ENCODE measurements at places on chromosomes 5 and 9.

GRCh38 chr9:116543731-116544400, 143.2 kb upstream of the TRIM32 start:
- DNase-seq = no peak

- no peak for DNase-seq
These were observed 174.6 kb upstream of the IL12B start for GRCh38 chr5:159504857-159505304.

DNA sequence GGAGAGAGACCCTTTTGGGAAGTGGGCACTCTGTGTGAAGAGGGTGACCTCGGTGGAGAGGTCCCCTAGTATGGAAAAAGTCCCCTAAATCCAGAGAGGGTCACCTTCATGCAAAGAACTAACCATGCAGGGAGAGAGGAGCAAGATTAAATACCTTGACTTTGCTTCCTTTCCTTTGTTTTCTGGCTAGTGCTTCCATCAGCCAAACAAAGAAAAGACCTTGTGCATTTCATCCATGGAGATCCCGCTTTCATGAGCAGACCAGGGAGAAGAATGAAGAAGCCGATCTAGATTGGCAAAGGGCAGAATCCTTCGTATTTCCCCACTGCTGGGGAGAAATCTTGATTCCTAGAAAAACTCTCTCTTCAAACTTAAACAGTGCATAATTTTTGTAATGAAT, 813.3 kb upstream of the CDH6 start:
- no peak for DNase-seq

DNA sequence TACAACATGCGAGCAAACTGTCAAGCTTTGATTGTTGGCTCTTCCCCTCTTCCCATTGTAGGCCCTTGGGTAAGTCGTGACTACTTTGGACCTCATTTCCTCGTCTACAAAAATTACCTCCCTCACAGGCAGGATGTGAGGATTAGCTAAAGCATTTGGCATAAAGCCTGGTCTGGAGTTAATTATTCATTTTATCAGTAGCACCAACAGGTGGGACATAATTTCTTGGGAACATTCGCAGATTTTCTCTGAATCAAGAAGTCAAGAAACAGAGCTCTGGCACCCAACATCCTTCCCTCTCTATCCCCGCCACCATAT, 39.9 kb upstream of the SEMA6A start:
- DNase-seq = no peak

DNA sequence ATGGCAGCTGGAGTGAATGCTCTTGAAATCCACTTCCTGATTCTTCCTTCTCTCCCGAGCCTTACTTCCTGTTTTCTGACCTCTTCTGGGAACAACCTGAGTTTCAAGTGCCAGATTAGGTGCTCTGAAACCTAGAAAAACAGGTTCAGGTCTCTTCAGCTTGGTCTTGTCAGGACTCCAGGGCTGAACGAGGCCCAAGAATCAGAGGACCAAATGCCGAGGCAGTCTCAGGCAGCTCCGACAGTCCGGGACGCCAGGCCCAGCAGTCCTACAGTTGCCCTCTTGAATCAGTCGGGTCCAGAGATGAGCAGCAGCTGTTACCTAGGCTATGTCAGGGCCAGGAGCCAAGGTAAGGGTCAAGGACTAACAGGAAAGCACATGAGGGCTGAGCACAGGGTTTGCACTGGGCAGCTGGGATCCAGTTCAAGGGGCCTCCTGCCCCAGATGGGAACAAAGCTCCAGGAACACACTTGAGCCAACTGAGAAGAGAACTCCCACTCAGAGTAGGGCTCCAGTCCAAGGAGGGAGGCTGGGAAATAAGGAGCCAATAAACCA, 38.3 kb upstream of the ADRA1B start:
- no peak for DNase-seq

DNA sequence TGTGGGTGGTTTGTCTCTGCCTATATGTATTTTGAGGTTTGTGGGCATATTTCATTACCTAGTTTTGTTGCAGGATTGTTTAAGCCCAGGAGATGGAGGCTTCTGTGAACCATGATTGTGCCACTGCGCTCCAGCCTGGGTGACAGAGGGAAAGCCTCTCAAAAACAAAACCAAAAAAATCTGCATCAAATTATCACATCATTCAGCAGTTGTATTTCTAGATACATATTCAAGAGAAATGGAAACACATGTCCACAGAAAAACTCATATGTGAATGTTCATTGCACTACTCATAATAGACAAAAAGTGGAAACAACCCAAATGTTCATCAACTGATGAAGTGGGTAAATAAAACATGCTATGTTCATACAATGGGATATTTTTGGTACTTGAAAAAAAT, 29.9 kb downstream of the HSPA4 start:
- no peak for DNase-seq

DNA sequence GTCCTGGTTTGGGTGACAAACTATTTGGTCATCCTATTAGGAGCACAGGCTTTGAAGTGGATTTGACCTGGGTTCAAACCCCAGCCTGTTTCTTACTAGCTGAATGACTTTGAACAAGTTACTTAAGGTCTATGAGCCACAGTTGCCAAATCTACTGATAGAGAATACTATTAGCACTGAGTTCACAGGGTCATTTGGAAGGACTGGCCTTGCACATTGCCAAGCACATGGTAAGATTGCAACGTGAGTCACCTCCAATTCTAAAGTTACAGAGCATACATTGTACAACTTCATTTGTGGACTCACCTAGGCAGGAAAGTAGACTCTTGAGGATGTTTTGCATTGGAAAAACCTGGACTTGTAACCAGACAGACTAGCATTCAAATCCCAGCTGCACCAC, 38.9 kb downstream of the MFAP3 start:
- DNase-seq = no peak

DNA sequence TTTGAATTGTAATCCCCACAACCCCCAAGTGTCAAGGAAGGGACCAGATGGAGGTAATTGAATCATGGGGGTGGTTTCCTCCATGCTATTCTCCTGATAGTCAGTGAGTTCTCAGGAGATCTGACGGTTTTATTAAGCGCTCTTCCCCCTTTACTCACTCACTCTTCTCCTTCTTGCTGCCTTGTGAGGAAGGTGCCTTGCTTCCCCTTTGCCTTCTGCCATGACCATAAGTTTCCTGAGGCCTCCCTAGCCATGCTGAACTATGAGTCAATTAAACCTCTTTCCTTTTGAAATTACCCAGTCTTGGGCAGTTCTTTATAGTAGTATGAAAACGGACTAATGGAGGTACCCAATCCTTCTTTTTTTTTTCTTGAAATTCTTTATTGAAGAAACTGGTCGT, 2.2 kb upstream of the CEP120 start:
- no peak for DNase-seq

- DNase-seq = no peak
These were observed 30.1 kb upstream of the TENT2 start for GRCh38 chr5:79582186-79582585.

DNA sequence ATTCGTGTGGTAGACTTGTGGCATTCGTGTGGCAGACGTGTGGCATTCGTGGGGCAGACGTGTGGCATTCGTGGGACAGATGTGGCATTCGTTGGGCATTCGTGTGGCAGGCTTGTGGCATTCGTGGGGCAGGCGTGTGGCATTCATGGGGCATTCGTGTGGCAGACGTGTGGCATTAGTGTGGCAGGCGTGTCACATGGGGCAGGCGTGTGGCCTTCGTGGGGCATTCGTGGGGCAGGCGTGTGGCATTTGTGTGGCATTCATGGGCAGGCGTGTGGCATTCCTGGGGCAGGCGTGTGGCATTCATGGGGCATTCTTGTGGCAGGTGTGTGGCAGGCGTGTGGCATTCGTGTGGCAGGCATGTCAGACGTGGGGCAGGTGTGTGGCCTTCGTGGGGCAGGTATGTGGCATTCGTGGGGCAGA, 106.0 kb downstream of the EHMT1 start:
- DNase-seq = no peak

- DNase-seq = no peak
These were observed 98.8 kb upstream of the SEMA6A start for GRCh38 chr5:116673453-116673852.

DNA sequence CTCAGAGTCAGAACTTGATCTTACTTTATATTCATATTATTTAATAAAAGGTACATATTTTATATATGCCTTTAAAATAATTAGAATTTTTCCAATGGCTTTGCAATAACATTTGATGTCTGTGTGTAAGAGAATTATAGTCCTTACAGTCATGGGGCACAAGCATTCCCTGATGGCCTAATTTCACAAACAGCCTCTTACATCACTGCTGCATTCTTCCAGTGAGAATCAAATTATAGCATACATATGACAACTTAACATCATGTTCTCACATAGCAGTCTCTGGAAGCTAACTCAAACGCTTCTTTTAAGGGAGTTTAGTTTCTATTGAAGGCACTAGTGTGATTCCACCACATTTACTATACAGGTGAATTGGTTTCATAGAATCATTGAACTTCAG, 15.3 kb upstream of the PRUNE2 start:
- DNase-seq = no peak

DNA sequence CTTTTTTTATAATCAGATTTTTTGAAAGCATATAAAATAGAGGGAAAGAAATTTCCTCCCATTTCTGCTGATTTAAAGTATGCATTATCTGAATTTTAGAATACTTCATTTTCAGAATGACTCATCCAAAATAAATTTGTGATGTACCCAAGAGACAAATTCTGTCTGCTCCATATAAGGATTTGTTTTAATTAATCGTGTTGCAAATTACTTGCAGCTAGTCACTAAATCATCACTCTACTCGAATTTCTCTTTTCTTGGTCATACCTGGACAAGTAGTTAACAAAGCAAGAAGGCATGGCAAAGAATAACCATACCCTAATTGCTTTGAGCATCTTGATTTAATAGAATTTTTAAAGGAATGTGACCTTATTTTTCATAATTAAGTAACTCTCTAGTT, 284.1 kb upstream of the GRAMD2B start:
- no peak for DNase-seq

DNA sequence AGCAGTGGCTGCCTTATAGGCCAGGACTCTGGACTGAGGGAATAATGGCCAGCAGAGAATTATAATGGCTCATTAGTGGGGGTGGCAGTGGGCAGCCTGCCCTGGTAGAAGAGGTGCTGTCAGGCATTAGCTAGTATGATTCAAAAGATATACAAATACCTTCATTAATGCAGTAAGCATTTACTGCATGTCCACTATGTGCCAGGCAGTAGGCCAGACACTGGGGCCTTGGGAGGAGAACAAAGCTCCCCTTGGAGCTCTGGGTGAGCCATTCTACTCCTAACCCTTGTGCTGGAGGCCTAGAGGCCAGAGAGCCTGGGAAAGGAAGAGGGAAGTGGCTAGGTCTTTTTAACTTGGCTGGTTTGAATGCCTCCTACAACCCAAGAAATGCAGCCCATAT, 2.0 kb upstream of the GARNL3 start:
- DNase-seq = no peak

DNA sequence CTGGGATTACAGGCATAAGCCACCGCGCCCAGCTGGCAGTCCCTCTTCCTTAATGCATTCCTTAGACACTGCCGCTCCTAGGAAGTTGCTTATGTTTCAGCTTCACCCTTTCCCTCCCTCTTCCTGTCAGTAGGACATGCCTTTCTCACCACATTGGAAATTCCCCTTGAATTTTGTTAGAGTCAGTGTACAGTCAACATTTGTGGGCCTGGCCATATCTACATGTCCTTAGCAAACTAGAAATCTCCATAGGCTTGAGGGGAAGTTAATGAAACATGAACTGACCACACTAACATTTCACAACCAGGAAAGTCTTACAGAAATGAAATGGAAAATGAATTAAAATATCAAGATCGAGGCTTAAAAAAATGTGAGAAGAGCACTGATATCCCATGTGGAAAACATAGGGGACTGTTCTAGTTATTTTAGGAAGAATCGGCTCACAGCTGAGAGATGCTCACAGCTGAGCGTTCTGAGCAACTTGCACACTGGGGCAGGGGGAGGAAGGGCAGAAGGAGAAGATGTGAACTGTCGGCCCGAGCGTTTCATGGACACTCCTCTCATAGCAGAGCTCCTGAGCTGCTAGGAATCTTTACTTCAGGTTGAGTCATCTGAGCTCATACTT, 21.1 kb upstream of the LVRN start:
- no peak for DNase-seq

GRCh38 chr9:92506184-92506857, 24.0 kb upstream of the ASPN start:
- DNase-seq = no peak

DNA sequence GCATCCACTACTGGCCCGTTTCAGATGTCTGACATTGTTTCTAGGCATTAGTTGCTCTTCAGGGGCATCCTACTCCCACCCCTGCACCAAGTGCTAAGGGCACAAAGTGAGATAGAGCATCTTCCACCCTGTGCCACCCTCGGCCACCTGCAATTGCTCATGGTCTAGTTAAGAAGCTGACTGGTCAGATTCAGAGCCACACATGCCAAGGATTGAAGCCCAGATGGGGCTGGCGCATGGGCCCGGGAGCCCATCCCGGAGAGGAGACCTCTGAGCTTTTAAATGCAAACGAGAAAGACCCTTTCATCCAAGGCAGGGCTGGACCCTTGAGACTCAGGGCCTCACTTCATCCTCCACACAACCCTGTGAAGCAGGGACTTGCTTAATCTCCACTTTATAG, 28.5 kb downstream of the HRH2 start:
- no peak for DNase-seq

DNA sequence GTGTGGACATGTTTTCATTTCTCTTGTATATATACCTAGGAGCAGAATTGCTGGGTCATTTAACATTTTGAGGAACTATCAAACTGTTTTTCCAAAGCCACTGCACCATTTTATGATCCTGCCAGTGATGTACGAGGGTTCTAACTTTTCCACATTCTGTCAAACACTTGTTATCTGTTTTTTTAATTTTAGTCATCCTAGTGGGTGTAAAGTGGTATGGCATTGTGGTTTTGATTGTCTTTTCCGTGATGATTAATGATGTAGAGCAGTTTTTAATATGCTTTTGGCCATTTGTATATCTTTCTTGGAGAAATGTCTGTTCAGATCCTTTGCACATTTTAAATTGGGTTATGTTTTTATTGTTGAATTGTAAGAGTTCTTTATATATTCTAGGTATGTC, 107.0 kb downstream of the MELK start:
- no peak for DNase-seq

DNA sequence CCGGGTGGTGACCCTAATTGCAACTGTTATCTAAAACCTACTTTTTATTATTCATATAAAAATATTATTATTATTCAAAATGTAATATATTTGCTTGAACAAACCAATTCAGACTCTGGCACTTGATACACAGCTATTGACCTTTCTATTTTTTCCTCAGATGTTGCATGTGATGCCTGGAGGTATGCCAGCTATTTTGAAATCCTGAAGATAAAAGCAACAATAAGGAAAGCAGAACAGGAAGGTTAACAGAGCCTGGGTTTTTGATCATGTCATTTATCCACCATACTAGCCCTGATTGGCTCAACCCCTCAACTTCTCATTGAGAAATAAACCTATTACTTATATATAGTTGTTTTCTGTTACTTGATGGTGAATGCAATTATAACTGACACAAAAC, 340.9 kb upstream of the KIF2A start:
- no peak for DNase-seq

DNA sequence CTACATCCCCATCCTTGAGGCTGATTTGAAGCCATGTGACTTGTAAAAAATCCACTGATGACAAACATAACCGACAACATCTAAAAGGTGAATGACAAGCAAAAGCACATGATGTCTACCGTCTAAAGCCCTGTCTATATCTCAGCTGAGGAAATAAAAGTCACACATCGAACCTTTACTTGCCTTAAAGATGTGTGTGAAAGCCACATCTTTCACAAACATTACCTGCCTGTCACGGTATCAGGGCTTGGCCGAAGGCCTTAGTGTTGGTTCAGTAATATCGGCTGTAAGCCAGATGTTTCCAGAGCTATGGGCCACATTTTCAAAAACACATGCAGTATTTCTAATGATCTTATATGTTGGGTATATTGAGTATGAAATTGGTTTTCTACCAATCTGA, 125.8 kb downstream of the EFNA5 start:
- no peak for DNase-seq
